LNCaP clone FGC (cell line): ENCODE measurements at places on chromosomes 2 and 18.
A peak's percentile ranks its signal among the peaks of the same experiment; 100 is the strongest.

GRCh38 chr18:3932276-3932675, 482.3 kb downstream of the TGIF1 start:
- DNase-seq = no peak

- DNase-seq = no peak
These were observed 2.7 kb downstream of the SLC4A3 start for GRCh38 chr2:219629976-219630695.

DNA sequence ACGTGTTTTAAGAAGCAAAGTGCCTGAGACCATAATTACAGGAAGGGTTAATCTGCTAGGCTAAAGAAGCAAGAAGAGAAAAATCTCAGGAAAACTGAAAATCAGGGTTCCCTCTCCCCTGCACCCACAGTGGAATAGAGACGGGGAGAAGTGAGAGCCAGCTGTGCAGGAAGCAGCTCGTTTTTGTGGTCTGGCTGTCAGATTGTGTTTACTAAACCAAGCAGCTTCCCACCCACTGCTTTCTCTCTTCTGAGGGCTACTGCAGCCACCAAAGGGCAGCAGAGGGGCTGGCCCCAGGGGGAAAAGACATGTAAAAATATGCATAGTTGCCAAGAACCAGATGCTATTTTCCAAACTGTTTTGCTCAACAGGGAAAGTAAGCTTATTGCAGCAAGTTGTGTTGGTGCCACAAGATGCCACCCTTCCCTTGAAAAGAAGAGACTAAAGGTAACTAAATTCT, 72.6 kb upstream of the THUMPD2 start:
- DNase-seq = no peak

DNA sequence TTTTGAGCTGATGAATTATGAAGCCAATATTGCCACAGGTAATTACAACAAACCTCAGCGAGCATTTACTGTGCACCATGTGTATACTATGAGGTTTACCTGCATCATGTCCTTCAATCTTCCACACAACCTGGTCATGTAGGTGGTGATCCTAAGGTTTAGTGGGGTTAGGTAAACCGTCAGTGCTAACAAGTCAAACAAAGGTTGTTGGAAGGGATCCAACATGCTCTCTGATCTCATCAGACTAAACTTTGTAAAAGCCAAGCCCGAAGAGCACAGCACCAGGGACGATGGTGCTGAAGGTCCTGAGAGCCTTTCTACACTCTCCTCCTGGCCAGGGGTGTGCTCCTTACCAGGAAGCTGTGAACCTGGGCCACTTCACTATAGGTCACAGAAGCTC, 29.4 kb downstream of the SH3YL1 start:
- peak; percentile 49 for DNase-seq

- DNase-seq = no peak
These were observed 20.0 kb downstream of the LRRFIP1 start for GRCh38 chr2:237647176-237648015.
